ENCODE measurements at places on chromosomes 12 and 14.

GRCh38 chr12:39081910-39082309 lies 176.5 kb upstream of the CPNE8 start:
- no peak for DNase-seq

GRCh38 chr14:56715938-56716337 lies 94.3 kb downstream of the OTX2 start:
- DNase-seq = no peak

GRCh38 chr14:97022741-97023140 lies 225.6 kb downstream of the VRK1 start:
- no peak for DNase-seq

DNA sequence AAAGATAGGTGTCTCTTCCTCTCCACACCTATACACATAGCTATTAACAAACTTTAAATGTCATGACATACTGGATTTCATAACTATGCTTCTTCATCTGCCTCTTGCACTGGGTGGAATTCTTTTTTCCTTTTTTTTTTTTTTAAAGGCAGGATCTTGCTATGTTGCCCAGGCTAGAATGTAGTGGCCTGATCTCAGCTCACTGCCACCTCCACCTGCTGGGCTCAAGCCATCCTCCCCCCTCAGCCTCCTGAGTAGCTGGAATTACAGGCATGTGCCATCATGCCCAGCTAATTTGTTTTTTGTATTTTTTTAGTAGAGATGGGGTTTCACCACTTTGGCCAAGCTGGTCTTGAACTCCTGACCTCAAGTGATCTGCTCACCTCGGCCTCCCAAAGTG lies 4.8 kb downstream of the MRPL51 start:
- no peak for DNase-seq

DNA sequence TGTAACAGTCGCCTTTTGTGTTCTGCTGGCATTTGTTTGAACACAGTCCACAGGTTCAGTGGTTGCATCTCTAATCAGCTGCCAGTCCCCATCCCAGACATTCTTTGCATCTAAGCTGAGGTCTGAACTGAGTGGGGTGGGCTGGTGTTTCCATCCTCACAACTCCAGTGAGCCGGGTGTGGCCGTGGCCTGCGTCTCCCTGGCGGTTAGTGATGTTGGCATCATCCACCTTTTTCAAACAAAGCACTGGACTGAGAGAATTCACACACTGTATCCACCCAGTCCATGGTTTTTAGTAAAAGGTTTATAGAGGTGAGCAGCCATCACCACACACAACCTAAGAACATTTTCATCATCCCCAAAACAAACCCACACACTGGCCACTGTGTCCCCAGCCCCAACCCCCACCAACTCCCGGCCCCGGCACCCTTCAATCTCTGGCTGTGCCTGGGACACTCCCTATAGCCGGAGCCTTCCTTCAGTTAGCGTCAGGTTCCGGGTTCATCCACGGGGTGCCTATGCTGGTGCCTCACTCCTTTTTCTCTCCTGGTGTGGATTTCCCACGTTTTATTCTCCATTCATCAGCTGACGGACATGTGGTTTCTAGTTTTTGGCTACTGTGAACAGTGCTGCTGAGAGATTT lies 6.5 kb downstream of the DDX51 start:
- DNase-seq = no peak
